Panc1 (cell line): ENCODE measurements at places on chromosomes 6 and 20.

DNA sequence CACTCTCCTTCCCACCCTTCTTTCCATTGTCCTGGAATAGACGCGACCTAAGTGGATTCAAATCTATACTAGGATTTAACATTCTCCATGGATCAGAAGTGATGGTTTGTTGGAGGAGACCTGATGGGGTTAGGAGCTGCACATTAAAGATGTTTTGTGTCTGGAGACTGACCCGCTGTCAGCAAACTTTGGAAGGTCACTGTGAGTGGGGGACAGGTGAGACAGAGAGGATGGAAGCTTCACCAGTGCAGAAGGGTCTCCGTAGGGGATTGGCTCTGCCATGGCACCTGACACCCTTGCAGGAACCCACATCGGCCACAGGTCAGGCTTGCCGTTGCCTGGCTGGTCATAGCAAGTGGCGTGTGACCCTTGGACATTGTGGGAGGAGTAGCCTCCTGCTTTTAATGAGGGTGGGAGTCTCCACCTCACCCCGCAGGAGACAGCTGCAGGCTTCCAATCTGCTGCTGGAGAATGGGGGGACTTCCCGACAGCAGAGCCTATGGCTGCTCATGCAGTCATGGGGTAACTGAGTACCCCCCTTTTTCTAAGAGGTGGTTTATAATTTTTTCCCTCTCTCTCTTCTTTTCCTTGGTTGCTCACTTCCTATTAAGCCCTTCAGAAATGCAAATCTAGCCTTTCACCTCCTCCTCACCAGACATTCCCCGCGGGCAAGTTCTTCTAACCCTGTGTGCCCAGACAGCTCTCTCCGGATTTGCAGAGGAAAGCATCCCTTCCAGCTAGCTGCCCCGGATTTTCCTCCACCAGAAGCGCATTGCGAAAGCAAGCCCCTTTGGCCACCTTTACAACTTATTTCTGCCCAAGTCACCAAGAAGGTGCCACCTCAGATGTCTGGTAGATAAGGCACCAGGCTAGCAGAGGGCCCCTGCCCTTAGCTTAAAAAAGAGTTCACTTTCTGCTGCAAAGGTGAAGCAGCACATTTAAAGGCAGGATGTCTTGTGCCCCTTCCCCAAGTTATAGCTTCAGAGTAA, 53.5 kb downstream of the DACT2 start:
- DNase-seq: no peak

- no peak for DNase-seq
Observed at GRCh38 chr20:32763202-32764004, 1.2 kb downstream of the DNMT3B start.

- DNase-seq: no peak
Observed at GRCh38 chr6:111939902-111940301, 66.7 kb upstream of the FYN start.

DNA sequence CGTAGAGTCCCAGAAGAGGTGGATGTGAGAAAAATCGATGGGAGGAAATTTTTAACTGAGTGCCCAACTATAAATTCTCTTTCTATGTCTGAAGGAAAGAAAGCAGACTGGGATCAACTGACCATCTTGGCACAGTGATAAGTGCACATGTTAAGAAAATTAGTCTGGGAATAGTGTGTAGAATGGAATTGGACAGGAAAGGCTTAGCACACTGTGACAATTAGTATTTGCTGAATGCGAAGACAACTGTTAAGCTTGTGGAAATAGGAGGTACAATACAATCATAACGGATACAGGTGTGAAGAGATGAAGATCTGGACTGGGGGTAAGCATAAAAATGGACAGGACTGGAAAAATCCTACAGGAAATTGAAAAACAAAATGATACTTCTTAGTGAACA, 114.3 kb downstream of the FAM50B start:
- DNase-seq: no peak

DNA sequence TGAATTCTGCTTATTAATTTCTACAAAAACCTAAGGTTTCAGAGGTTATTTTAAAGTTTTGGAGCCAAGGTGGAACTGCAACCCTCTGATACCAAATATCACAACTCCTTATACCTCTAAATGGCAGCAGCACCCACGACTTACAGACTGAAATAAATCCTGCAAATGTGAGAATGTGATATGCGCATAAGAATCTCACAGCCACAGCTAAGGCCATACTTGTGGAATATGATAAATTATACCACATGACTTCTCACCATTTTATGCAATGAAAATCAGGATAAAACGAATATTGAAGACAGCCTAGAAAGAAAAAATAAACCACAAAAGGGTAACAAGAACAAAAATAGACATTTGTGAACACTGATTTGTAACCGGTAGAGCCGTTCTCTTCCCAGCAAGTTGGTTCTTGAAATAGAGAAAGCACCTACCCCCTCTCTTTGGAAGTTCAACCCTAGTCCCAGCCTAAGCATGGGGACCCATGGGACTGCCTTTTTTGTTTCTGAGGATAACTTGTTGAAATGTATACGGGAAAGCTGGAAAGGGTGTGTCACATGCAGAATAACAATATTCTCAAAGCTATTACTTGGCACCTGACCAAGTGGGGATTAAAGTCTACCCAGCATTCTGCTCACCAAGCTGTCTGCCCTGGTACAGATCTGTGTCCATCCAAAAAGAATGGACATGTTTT, 47.1 kb upstream of the MCM9 start:
- DNase-seq: no peak

GRCh38 chr20:24834310-24834709, 114.8 kb upstream of the CST7 start:
- no peak for DNase-seq

DNA sequence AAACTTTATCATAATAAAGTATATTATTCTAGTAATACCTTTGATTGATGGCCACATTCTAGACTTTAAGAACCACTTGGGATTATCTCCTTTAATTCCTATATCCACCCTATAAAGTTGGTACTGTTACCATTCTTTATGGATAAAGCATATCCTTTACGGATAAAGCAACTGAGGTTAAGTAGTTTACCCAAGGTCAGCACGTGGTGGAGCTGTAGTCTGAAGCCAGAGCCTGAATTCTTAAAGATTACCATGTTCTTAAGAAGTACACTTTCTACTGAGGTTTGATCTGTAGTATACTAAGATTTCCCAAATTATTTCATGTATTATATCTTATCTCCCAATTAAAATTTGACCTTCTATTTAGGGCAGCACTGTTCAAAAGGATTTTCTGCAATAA, 3.0 kb upstream of the NCOA7 start:
- DNase-seq: no peak

DNA sequence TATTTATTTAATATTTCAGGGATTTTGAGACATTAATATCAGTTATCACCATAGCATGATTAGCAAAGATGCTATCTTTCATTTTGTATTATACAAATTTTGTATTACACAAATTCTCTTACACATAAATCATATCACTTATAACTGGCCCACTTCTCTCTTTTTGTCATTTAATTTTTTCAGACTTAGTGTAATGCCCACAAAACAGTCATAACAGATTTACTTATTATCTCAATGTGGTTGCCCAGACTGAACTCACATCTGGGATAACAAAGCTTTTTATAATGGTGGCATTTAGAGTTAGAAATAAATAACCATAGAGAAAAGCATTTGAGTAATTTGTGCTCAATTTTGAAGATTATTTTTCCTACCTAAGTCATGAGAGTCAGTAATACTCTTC, 148.3 kb downstream of the TFAP2B start:
- DNase-seq: no peak

DNA sequence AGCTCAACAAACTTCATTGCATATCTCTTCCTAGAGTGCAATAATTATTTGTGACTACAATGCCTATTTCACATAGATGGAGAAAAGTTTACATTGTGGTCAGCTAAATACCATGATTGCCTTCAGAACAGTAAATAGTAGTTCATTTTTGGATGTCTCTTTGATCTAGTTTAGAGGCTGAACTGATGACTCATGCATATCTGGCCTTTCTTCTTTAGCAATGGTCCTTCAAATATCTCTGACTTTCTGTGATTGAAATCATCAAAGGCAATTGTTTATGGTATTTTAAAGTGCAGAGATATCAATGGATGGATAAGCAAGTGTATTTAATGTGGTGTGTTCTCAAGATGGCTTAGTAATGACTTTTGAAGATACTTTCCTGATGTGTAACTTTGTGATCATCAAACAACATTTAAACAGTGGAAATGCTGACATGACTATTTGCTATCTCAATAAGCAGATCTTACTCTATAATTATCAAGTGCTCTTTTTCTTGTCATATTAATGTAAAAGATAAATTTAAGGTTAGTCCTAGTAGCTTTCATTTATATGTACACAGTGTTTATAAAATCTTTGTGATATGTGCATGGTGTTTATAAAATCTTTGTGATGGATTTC, 523.7 kb upstream of the SLC35B3 start:
- DNase-seq: no peak

- no peak for DNase-seq
Observed at GRCh38 chr20:4697189-4697830, 24.4 kb upstream of the PRND start.

DNA sequence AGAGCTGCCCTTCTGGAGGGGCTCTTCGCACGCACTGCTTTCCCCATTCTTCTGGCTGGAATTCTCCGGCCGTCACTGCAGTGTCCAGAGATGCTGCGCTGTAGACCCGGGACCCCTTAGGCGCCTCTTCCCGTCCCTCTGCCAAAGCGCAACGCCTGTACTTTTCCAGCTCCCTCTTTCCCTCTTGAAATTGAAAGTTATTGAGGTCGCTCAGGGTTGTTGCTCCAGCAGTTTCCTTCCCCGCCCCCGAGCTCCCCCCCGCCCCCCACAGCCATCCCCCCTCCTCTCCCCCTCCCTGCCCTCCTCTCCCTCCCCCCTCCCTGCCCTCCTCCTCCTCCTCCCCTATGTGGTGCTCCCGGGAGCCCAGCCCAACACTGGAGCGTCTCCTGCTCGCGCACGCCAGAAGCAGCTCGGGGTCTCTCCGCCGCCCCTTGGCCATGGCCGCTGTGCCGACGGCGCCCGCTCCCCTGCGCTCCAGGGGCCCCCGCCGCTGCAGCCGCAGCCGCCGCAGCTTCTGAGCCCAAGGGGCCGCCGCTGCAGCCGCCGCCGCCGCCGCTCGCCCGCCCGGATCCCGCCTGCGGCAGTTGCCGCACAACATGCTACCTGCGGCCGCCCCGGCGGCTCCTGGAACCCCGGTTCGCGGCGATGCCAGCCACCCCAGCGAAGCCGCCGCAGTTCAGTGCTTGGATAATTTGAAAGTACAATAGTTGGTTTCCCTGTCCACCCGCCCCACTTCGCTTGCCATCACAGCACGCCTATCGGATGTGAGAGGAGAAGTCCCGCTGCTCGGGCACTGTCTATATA, at the start of gene RSPO3:
Gene RSPO3, plus strand, starts transcription at position 374 of the 804 bp plus-strand sequence. CDS start 522 bp downstream, outside the sequence.
- DNase-seq: no peak

DNA sequence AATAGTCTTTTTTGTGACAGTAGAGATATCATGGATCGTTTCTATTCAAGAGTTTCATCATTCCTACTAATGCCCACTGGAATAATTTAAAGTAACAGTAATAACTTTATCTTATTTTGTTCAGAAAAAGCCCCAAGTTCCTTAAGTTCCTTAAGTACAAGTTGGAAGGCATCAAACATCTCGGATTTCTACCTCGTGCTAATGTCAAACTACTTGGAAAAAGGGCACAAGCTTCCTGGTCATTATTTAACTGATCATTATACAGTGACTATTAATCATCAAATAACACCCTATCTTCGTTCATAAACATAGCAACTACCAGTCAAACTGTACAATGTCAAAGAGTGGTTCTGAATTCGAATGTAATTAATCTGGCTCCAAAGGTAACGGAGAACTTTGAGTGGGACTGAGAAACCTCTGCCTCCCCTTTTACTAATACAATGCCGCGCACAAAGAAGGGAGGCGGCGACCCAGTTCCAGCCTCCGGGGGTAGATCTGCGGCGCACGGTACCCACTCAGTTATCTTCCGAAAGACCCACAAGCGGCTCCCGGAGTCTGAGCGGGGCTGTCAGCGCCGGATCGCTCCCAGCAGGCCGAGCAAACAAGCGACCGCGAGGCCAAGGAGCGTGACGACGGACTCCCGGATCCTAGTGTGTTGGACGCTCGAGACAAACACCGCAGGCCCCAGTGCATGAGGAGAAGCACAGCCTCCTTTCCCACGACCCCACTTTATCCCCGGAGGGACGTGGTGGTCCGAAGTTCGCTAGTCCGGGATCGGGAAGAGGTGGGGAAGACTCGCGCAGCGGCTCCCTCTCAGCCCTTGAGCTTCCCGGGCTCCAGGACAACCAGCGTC, 716 bp downstream of the SHPRH start:
- no peak for DNase-seq

DNA sequence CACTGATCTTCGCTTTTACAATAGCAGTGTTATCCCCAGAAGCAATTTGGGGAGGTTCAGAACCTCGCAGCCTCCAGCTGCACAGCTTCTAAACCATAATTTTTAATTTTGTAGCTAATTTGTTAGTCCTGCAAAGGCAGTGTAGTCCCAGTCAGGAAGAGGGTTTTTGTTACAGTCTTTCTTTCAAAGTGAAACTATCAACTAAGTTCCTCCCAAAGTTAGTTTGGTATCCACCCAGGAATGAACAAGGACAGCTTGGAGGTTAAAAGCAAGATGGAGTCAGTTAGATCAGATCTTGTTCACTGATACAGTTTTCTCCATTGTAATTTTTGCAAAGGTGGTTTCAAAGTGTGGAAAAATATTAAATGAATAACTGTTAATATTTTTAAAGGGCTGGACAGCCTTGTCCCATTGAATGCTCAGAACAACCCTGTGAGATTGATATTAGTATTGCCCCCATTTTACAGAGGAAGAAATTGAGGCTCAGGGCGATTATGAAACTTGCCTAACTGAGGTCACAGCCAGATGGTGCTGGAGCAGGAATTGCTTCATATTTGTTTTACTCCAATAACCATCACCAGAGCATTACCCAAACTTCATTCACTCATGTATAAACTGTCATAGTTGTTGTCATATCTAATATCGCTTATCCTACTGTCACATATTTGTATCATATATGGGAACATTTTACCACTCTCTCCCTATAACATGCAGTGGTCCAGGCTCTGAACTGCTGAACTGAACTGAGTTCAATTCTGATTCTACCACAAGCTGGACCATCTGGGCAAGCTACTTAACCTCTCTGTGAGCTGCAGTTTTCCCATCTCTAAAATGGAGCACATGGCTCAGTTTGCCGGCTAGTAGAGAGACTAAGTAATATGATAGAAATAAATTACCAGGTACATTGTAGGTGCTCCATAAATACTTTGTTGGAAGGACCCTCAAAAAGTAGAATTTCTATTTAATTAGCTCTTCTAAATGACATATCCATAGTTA, 213.8 kb downstream of the BCAS1 start:
- DNase-seq: no peak

- DNase-seq: no peak
Observed at GRCh38 chr6:98900706-98901105, 47.0 kb downstream of the FBXL4 start.

- DNase-seq: no peak
Observed at GRCh38 chr6:24926192-24926591, 9.6 kb downstream of the RIPOR2 start.

GRCh38 chr6:108592371-108593337, 31.9 kb downstream of the FOXO3 start:
- no peak for DNase-seq

- DNase-seq: no peak
Observed at GRCh38 chr6:85483846-85484245, 34.0 kb downstream of the NT5E start.
